Psoas muscle (tissue), 8 donors: ENCODE measurements at places on chromosomes 1 and 21. TPM values are rescaled to one million over a fixed set of nuclear protein-coding genes. Genes with fewer than 3 reads are reported as not detected.

The ASCL5 gene
- total RNA-seq, result not detected

GRCh38 chr1:25186161-25187007 is 45.9 kb downstream of the SYF2 start:
- H3K27me3 ChIP-seq, result peaks cover 1% of the 10 kb centered on the region
- H3K4me1 ChIP-seq, result no peaks in the 10 kb centered on the region
- H3K36me3 ChIP-seq, result no peaks in the 10 kb centered on the region

GRCh38 chr1:10693497-10694273 is 102.8 kb downstream of the CASZ1 start:
- H3K4me1 ChIP-seq, result peaks cover 66% of the 10 kb centered on the region
- no peak for DNase-seq
- H3K4me3 ChIP-seq, result peak overlapping the region; percentile 77
- no peaks in the 10 kb centered on the region for H3K36me3 ChIP-seq
- peak overlapping the region; percentile 80 for H3K27ac ChIP-seq
- no peaks in the 10 kb centered on the region for H3K27me3 ChIP-seq

- H3K27ac ChIP-seq, result no peak overlapping the region
- no peaks in the 10 kb centered on the region for H3K36me3 ChIP-seq
- H3K4me3 ChIP-seq, result no peak overlapping the region
- H3K27me3 ChIP-seq, result peaks cover 9% of the 10 kb centered on the region
- no peaks in the 10 kb centered on the region for H3K4me1 ChIP-seq
Measured at GRCh38 chr1:160945079-160945478, 9.5 kb downstream of the ITLN2 start.

DNA sequence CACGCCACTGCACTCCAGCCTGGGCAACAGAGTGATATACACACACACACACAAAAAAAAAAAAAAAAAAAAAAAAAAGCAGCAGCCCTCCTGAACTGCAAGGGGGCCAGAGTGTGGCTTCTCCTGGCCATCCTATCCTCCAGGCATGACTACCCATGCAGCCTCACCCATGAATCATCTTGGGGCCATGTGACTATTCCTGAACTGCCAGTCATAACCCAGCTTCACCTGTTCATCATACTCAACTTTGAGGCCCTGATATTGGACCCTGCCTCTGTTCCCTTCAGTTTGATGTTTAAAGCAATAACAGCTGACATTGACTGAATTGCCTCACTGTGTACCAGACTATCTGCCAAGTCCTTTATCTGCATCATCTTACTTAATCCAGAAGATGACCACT is 2.8 kb upstream of the HPCAL4 start:
- no peaks in the 10 kb centered on the region for H3K27me3 ChIP-seq
- H3K4me1 ChIP-seq, result peaks cover 34% of the 10 kb centered on the region
- no peak overlapping the region for H3K4me3 ChIP-seq
- no peak for DNase-seq
- H3K36me3 ChIP-seq, result no peaks in the 10 kb centered on the region

The PSEN2 gene
- total RNA-seq, result 26.9 TPM

- H3K27ac ChIP-seq, result no peak overlapping the region
- H3K27me3 ChIP-seq, result no peaks in the 10 kb centered on the region
- peaks cover 5% of the 10 kb centered on the region for H3K4me1 ChIP-seq
- no peak overlapping the region for H3K4me3 ChIP-seq
- H3K36me3 ChIP-seq, result no peaks in the 10 kb centered on the region
Measured at GRCh38 chr1:229336345-229336744, 6.5 kb downstream of the CCSAP start.

DNA sequence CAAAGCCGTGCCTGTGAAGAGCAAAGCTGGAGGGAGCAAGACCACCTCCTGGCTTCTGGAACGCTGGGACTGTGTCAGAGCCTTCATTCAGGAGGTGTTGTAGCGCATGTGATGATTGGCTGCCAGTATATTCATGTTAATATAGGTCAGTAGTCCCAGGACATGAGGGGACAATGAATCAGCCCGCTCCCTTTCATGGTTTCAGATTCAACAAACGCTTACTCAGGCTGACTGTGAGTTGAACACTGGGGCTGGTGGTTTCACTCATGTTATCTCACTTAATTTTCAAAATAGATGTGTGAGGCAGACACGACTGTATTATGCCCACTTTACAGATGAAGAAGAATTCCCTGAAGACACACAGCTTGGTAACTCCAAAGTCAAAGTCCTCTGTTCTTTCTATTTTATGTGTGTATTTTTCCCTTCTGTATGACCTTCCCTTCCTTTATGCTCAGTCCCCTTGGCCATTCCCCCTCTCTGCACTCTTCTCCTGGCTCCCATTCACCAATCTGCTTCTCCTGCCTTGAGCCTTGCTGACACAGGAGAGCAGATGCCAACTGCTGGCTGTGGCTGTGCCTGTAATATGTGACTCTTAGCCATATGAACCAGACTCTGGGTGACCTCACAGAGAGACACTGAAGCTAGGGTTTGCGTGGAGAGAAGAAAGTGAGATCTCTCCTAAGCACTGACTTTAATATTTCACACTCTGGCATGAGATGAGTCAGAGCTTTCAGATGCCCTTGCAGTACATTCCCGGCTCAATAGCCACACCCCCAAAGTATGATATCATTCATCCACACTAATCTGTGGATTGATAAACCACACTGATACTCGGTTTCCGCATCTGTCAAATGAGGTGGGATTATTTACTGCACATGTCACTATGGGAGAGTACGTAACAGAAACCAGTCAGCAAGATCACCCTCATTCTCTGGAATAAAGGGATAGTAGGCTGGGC is 31.4 kb upstream of the KIRREL1 start:
- no peaks in the 10 kb centered on the region for H3K36me3 ChIP-seq
- no peak for DNase-seq
- H3K27me3 ChIP-seq, result no peaks in the 10 kb centered on the region

DNA sequence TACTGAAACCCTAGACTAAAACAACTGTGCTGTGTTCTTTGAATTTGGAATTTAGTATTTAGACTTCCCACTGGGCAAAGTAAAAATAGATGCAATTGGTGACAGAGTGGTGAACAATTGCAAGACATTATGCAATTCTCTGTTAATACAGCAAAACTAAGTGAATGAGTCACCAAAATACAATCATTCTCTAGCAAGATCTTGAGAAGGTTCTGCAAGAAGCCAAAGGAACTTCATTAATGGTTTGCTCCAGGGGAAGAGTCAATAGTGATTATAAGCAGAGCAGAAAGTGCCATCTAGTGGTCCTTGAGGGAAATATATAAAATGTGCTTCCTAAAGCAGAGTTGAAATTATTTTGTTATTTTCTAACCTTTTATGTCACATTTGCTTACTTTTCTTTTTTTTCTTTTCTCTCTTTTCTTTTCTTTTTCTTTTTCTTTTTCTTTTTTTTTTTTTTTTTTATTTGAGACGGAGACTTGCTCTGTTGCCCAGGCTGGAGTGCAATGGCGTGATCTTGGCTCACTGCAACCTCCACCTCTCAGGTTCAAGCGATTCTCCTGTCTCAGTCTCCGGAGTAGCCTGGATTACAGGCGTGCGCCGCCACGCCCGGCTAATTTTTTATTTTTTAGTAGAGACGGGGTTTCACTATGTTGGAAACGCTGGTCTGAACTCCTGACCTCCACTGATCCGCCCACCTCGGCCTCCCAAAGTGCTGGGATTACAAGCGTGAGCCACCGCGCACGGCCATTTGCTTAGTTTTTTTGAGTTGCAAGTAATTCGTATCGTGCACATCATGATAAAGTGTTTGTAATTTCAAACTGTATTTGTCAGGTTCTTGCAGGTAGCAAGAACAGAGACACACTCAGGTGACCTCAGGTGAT is 99.2 kb downstream of the CTH start:
- H3K27me3 ChIP-seq, result no peaks in the 10 kb centered on the region
- H3K4me1 ChIP-seq, result no peaks in the 10 kb centered on the region
- no peak overlapping the region for H3K4me3 ChIP-seq
- H3K36me3 ChIP-seq, result no peaks in the 10 kb centered on the region
- no peak for DNase-seq

- no peak overlapping the region for H3K4me3 ChIP-seq
- no peaks in the 10 kb centered on the region for H3K36me3 ChIP-seq
- no peaks in the 10 kb centered on the region for H3K27me3 ChIP-seq
- H3K27ac ChIP-seq, result no peak overlapping the region
- H3K4me1 ChIP-seq, result peaks cover 32% of the 10 kb centered on the region
Measured at GRCh38 chr1:10865518-10866320, 69.3 kb upstream of the CASZ1 start.

The SYCP1 gene
- not detected for total RNA-seq

GRCh38 chr1:237411621-237412020 is 369.6 kb downstream of the RYR2 start:
- H3K4me3 ChIP-seq, result no peak overlapping the region
- H3K36me3 ChIP-seq, result no peaks in the 10 kb centered on the region
- H3K27ac ChIP-seq, result no peak overlapping the region
- H3K4me1 ChIP-seq, result no peaks in the 10 kb centered on the region
- no peak for DNase-seq

- DNase-seq, result no peak
- no peaks in the 10 kb centered on the region for H3K4me1 ChIP-seq
- no peaks in the 10 kb centered on the region for H3K27me3 ChIP-seq
- no peak overlapping the region for H3K4me3 ChIP-seq
Measured at GRCh38 chr1:117815926-117816325, 113.5 kb downstream of the GDAP2 start.

- no peak overlapping the region for H3K27ac ChIP-seq
- DNase-seq, result no peak
- H3K4me1 ChIP-seq, result no peaks in the 10 kb centered on the region
- no peak overlapping the region for H3K4me3 ChIP-seq
- H3K36me3 ChIP-seq, result no peaks in the 10 kb centered on the region
Measured at GRCh38 chr1:158830074-158830677, 975 bp upstream of the MNDA start.

The TMEM125 gene
- total RNA-seq, result not detected

The COL6A2 gene
- 56.2 TPM for total RNA-seq

GRCh38 chr1:172582889-172583288 is 49.9 kb downstream of the SUCO start:
- no peaks in the 10 kb centered on the region for H3K36me3 ChIP-seq
- H3K4me3 ChIP-seq, result no peak overlapping the region
- no peak for DNase-seq
- H3K27ac ChIP-seq, result no peak overlapping the region
- H3K27me3 ChIP-seq, result no peaks in the 10 kb centered on the region

GRCh38 chr1:40627987-40628902 is 37.2 kb downstream of the RIMS3 start:
- H3K4me1 ChIP-seq, result no peaks in the 10 kb centered on the region
- H3K4me3 ChIP-seq, result no peak overlapping the region
- H3K27ac ChIP-seq, result no peak overlapping the region
- H3K27me3 ChIP-seq, result no peaks in the 10 kb centered on the region
- H3K36me3 ChIP-seq, result no peaks in the 10 kb centered on the region

The RNF207 gene
- total RNA-seq, result 3.4 TPM

The ALPL gene
- total RNA-seq, result 1.5 TPM

- no peak overlapping the region for H3K4me3 ChIP-seq
- no peak for DNase-seq
- peaks cover 13% of the 10 kb centered on the region for H3K36me3 ChIP-seq
- peaks cover 13% of the 10 kb centered on the region for H3K4me1 ChIP-seq
Measured at GRCh38 chr1:6180707-6181311, 688 bp upstream of the CHD5 start.

DNA sequence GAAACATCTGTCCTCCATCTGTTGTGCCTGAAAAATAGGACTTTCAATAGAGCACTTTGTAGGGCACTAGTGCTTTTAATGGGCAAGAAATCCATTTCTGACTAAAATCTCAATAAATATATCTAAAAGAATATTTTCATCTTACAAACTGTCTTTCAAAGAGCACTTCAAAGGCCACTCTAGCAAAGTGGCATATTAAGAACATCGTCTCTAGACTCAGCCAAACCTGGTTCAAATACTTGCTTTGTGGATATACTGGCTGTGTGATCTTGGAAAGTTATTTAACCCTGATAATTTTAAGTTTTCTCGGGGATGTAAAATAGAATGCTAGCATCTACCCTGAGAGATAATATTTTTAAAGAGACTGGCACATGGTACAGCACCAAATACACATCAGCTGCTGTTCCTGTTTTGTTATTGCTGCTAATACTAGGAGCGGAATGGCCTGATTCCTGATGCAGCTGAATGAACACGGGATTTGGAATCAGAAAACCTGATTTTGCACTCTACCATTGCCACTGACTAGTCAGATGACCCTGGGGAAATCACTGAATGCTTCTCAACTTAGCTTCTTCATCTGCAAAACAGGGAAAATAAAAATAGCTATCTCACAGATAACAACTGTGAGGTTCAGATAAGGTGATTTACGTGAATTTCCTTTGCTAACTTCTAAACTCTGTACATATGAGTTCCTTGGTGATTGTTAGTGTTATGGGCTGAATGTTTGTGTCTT is 25.2 kb upstream of the LRRC8C start:
- no peak for DNase-seq
- no peak overlapping the region for H3K27ac ChIP-seq
- H3K36me3 ChIP-seq, result no peaks in the 10 kb centered on the region
- H3K4me3 ChIP-seq, result no peak overlapping the region
- peaks cover 4% of the 10 kb centered on the region for H3K4me1 ChIP-seq

DNA sequence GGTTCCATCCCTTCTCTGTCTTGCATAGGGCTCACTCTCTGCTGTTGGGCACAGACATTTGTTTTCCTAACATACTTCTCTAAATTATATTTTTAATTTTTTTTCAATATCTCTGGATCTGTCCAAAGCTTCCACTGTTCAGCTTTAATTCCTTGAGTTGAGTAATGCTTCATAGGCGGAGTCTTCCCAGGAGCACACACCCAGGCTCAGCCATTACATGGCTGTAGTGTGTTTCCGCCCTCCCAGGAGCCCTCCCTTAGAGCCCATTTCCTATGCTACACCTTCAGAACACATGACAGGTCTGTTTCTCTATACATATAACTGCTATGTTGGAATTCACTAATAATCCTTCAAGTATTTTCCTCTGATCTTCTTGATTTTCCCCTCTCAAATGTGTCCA is 297.4 kb downstream of the PBX1 start:
- DNase-seq, result no peak
- H3K4me1 ChIP-seq, result no peaks in the 10 kb centered on the region
